ENCODE measurements at places on chromosomes 7 and 10.

GRCh38 chr10:11335167-11335652, 276.2 kb downstream of the USP6NL start:
- no peak for DNase-seq

GRCh38 chr7:116525298-116525912, 569 bp downstream of the CAV1 start:
- no peak for DNase-seq

DNA sequence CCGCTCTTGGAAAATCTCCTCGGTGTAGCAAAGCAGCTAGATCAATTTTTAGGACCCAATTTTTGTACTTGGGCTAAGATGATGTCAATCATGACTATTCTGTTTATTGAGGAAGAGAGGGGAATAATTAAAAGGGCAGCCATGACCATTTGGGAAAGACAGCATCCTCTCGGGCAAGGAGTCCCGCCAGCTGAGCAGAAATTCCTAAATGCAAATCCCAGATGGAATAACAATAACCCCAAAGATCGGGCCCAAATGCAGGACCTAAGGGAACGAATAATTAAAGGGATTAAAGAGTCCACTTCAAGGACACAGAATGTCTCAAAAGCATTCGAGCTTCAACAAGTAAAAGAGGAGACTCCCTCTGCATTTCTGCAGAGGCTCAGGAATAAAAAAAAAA, 18.7 kb downstream of the COL17A1 start:
- DNase-seq: peak; percentile 11

GRCh38 chr7:130970696-130971095, 236.7 kb upstream of the KLF14 start:
- DNase-seq: no peak

- DNase-seq: no peak
Measured at GRCh38 chr10:92200564-92200963, 90.3 kb downstream of the CPEB3 start.

GRCh38 chr10:78212786-78213175, 179.1 kb downstream of the RPS24 start:
- DNase-seq: no peak

All from NCI-H524 (cell line).